ENCODE measurements at places on chromosomes 4 and X. TPM values are rescaled to one million over a fixed set of nuclear protein-coding genes. Genes with fewer than 3 reads are reported as not detected.

GRCh38 chr4:173334891-173335752, 964 bp upstream of the HMGB2 start:
- H3K27ac ChIP-seq: peak overlapping the region; percentile 76
- H3K27me3 ChIP-seq: no peaks in the 10 kb centered on the region
- peaks cover 23% of the 10 kb centered on the region for H3K36me3 ChIP-seq
- DNase-seq: peak; percentile 69
- H3K4me3 ChIP-seq: peak overlapping the region; percentile 92

DNA sequence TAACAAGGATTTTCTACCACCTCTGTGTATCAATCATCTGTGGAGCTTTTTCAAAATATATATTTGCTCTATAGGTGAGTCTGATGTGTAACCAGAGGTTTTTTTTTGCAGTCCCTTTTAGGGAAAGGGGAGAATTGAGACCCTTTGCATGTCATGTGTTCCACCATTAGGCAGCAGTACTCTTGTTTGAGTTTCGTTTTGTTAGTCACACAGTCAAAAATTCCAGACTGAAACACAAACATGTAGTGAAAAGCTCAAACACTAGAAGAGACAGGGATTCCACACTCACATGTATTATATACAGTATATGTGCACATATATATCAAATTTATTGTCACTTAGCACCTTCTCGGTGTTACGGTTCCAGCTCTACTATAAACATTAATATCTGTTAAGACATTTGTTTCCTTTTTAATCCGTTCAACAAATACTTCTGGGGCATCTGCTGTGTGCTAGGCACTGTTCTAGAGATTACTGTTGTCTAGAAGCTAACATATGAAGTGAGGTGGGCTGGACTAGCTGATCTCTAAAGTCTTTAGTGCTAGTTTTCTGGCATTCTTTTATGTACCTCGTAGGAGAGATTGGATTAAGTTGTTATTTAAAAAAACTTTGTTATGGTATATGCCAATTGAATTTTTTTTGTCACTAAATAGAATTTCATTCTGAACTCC, 5.5 kb downstream of the USP9X start:
- H3K4me3 ChIP-seq: no peak overlapping the region
- no peak for DNase-seq
- H3K36me3 ChIP-seq: peaks cover 4% of the 10 kb centered on the region
- peaks cover 31% of the 10 kb centered on the region for H3K4me1 ChIP-seq
- no peaks in the 10 kb centered on the region for H3K27me3 ChIP-seq

ZNF827 gene
- total RNA-seq: 40.5 TPM

PAGE4 gene
- total RNA-seq: not detected
